ENCODE measurements at places on chromosomes 6 and 20.

DNA sequence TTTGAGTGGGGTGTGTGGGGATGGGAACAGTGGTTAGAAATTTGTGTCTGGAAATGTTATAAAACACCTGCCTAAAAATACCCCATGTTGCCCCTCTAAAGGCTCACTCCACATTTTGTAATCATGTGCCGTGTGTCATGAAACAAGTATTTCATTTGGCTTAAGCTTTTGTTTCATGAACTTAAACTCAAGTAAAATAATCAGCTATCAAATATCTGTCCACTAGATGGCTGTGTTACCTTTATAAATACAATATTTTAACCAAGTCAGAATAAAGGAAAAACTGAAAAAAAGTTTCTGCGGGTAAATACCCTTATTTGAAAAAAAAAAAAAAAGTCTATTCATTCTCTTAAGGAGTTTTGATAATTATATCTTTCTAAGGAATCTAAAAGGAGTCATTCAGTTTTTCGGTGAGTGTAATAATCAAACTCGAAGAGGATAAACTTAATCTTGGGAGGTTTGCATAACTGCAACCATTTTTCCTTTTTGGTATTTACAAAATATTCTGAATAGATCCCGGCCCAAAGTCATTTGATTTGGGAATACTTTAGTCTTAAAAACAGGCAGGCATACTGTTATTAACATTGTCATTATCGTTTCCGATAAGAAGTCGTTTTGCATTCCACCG lies 29.9 kb upstream of the MTRF1L start:
- DNase-seq = no peak

DNA sequence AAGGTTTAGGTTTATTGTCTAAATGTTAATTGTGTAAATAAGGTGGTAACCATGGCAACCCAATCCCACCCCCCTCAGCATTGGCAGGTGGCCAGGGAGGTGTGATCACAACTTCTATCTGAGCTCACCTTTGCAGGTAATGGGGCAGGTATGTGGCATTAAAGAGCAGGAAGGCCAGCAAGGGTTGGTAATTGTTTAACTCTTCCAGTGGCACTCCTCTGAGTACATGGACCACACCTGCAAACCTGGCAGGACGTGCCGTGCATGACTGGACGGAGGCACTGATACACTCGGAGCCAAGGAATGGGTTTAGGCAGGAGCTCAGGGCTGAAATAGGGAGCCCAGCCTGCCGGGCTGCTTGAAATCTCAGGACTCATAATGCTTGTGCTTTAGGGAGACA lies 107.0 kb upstream of the BMP2 start:
- no peak for DNase-seq

GRCh38 chr6:152012227-152012626 lies 204.7 kb downstream of the ESR1 start:
- no peak for DNase-seq

DNA sequence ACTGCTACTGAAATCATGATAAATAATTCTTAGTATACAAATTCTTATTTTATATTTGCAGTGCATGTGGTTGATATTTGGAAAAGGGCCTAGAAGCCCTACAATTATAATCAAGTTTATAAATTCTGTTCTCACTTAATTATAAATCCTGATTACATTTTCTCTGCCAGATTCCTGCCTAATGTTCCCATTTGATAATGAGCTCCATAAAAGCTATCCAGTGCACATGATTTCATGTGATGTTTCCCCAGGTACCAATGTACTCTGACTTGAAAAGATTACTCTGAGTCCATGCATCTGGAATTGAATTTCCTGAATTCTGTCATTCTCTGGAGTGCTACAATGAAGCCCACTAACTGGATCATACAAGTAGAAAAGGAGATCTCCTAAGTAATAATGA lies 292.2 kb downstream of the FRK start:
- no peak for DNase-seq

GRCh38 chr6:30121446-30122366 lies 8.8 kb upstream of the TRIM31 start:
- DNase-seq = no peak

- DNase-seq = no peak
Measured at GRCh38 chr6:19289457-19289856, 547.7 kb upstream of the ID4 start.

DNA sequence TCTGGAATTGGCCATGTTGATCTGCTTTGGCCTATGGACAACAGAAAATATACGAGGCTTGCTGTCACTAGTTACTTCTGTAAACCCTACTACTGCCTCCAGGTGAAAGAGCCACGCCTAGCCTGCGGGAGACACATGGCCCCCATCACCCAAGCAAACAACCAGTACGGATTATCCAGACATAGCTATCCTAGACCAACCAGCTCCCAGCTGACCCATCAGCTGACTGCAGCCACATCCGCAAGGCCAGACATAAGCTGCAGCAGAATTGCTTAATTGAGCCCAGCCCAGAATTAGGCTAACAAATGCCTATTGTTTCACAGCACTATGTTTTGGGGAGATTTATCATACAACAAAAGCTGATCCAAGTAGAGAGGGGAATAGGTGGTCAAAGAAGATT lies 13.5 kb downstream of the REV3L start:
- no peak for DNase-seq

GRCh38 chr20:2524709-2525506 lies 11.5 kb upstream of the TMC2 start:
- DNase-seq = peak; percentile 39

DNA sequence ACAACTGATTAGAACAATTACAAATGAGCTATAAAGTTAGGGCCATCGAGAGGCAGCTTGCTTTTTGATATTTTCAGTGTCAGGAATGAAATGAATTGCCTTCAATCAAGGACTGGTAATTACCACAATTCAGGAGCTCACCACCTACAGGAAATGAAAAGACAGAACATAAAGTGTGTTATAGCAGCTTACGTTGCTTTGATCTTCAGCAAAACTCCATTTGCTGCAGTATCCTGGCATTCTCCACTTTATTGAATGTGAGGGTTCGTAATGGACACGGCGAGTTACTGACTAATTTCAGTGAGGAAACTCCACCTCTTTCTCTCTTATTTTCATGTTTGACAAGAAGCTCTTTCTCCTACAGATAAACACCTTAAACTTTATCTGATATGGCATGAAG lies 440.0 kb upstream of the HSF2 start:
- DNase-seq = no peak

- DNase-seq = no peak
Measured at GRCh38 chr6:161561908-161562307, 288.0 kb upstream of the AGPAT4 start.

Measured in activated CD4-positive, alpha-beta T cell treated with anti-CD3 and anti-CD28 coated beads, Interleukin-10, Interleukin-2, amounts not matched to agents 100 ng/mL and 50 ng/mL, durations not matched to agents 16 hours and 8 hours (primary cell).